COR-L47 (cell line): ENCODE measurements at places on chromosomes 3 and 15.

DNA sequence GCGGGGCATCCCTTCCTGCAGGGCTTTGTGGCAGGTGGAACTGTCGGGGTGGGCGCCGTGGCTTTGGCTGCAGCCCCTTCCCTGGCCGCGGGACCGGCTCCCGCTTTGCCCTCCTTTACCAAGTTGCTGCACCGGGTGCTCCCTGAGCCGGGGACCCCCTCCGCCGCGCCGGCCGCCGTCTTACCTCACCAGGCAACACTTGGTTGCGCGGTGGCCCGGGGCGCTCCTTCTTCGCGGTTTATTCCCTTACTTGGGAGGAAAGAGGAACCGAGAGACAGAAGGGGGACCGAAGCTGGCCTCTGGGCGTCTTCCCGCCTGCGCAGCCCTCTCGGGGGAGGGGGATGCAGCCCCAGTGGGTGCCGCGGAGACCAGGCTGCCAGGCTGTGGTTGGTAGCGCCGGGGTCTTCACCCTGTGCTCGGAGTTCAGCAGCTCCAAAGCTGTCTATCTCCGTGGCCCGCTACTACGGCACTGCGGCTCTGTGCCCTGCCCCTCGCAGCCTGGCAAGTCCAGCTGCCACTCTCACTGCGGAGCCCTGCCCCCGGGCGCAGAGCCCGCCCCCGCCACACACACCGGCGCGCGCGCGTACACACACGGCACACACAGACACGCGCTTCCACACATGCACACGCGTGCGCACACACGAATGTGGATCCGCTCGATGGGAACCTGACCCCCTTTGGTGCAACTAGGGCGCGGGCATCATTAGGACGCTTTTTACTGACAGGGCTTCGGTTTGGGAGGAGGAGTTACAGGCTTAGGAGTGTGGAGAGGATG lies at the start of gene DGKG:
TSS of gene DGKG (minus strand) at position 473 of the 775 bp plus-strand sequence. CDS start 41,775 bp downstream, outside the sequence.
- peak; percentile 14 for DNase-seq

GRCh38 chr3:78736863-78737262 lies 1030.9 kb downstream of the ROBO1 start:
- DNase-seq = no peak

DNA sequence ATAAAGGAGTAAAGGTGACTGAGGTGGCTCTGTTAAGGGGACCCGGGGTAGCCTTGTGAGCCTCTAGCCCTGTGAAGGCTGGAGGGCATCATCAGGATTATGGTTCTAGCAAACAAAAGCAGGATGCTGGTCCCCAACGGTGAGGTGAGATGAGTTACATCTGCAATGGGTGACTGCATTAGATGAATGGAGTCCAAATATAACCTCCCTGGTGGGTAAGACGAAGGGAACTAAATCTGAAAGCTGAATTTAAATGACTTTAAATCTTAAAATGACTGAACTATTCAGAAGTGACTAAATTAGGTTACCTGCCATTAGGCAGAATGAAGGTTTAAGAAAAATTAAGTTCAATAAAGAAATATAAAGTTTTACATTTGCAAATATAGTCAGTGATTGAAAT lies 4.6 kb upstream of the HLTF start:
- no peak for DNase-seq

DNA sequence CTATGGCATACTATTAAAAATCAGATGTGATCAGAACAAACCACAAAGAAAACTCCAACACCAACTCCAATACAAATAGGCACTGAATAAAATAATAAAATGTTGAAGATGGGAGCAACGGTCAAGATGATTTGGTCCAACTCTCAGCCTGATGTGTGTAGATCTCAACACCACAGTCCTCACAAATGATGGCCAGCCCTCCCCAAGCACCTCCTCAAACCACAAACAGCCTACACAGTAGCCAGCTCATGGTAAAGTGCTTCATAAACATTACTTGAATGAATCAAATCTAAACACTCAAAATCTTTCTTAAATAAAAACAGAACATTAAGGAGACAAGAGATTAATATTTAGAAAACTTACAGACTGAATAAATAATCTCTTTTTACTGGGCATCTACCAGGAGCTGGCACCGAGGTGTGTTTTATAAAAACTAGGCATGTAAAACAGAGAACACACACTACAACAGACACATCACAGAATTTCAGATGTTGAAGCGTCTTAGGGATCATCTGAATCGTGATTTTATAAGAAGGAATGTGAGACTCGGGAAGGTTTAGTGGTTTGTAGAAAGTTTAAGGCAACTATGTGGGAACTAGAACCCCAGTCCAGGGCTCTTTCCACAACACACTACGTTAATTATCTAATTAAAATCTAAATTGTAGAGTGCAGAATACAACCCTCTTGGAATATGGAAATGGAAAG lies 102.4 kb downstream of the MYLK start:
- DNase-seq = no peak

GRCh38 chr3:32449691-32450090 lies 53.0 kb downstream of the CMTM6 start:
- DNase-seq = no peak

- no peak for DNase-seq
Observed at GRCh38 chr3:43874290-43874689, 183.6 kb downstream of the ABHD5 start.
